ENCODE measurements at places on chromosomes 1 and 21. TPM values are rescaled to one million over a fixed set of nuclear protein-coding genes. Genes with fewer than 3 reads are reported as not detected.

The CHD1L gene
- 31.4 TPM for total RNA-seq

The BTBD8 gene
- 1.1 TPM for total RNA-seq

The DPT gene
- not detected for total RNA-seq

The TMEM81 gene
- total RNA-seq, result 2.9 TPM

The LCE1C gene
- not detected for total RNA-seq

The FUCA1 gene
- 10.6 TPM for total RNA-seq

The OLIG1 gene
- total RNA-seq, result not detected

The NHLH1 gene
- total RNA-seq, result 0.34 TPM

The FCRL5 gene
- not detected for total RNA-seq

The IFI44 gene
- total RNA-seq, result 0.30 TPM

The TMEM79 gene
- 9.5 TPM for total RNA-seq

The ALX3 gene
- total RNA-seq, result not detected

The CLEC20A gene
- total RNA-seq, result not detected

The VCAM1 gene
- not detected for total RNA-seq

The LRRC53 gene
- total RNA-seq, result not detected

The SPATA1 gene
- total RNA-seq, result 0.75 TPM

The PDPN gene
- total RNA-seq, result not detected

The BEND5 gene
- not detected for total RNA-seq

The OBSCN gene
- 5.9 TPM for total RNA-seq

The SMYD2 gene
- 27.3 TPM for total RNA-seq

The CLIC6 gene
- not detected for total RNA-seq

The FCRLA gene
- total RNA-seq, result not detected

The TMEM9 gene
- 88.5 TPM for total RNA-seq

The FMOD gene
- 0.21 TPM for total RNA-seq

The ACOT11 gene
- total RNA-seq, result 2.2 TPM

The MARK1 gene
- total RNA-seq, result 0.22 TPM

The BLACAT1 gene
- total RNA-seq, result not detected

The FBLIM1 gene
- total RNA-seq, result 31.1 TPM

The FLG2 gene
- total RNA-seq, result not detected

The UMODL1 gene
- total RNA-seq, result not detected

The CFHR3 gene
- 0.32 TPM for total RNA-seq

The EBNA1BP2 gene
- total RNA-seq, result 183 TPM

The SPRR2B gene
- total RNA-seq, result not detected

The HSPA6 gene
- total RNA-seq, result 1.1 TPM

The S100A3 gene
- total RNA-seq, result 115 TPM

The CELA3B gene
- total RNA-seq, result not detected
